ENCODE measurements at places on chromosomes 1 and 21. TPM values are rescaled to one million over a fixed set of nuclear protein-coding genes. Genes with fewer than 3 reads are reported as not detected.
A peak's percentile ranks its signal among the peaks of the same experiment; 100 is the strongest.

- no peak for DNase-seq
Observed at GRCh38 chr1:110506541-110506940, 12.4 kb downstream of the KCNA10 start.

- peak; percentile 87 for DNase-seq
Observed at GRCh38 chr1:21280011-21280471, 10.2 kb downstream of the ECE1 start.

Gene ACTN2
- 1,705 TPM for total RNA-seq

Gene CLCA4
- not detected for total RNA-seq

Data from right cardiac atrium (tissue), 5 donors.